ENCODE measurements at places on chromosomes 4 and X.

DNA sequence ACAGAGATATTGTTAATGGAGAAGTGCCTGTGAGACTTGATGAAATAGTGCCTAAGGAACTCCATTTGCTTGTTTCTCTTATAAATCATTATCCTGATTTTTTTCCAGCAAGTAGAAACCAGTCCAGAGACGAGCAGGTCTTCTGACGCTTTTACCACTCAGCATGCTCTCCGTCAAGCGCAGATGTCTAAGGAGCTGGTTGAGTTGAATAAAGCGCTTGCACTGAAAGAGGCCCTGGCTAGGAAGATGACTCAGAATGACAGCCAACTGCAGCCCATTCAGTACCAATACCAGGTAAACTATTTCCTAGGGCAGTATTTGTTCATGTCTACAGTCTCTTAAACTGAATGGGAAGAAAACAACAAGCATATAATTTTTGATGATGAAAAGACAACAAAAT lies 63.6 kb downstream of the KIF4A start:
- DNase-seq: no peak

DNA sequence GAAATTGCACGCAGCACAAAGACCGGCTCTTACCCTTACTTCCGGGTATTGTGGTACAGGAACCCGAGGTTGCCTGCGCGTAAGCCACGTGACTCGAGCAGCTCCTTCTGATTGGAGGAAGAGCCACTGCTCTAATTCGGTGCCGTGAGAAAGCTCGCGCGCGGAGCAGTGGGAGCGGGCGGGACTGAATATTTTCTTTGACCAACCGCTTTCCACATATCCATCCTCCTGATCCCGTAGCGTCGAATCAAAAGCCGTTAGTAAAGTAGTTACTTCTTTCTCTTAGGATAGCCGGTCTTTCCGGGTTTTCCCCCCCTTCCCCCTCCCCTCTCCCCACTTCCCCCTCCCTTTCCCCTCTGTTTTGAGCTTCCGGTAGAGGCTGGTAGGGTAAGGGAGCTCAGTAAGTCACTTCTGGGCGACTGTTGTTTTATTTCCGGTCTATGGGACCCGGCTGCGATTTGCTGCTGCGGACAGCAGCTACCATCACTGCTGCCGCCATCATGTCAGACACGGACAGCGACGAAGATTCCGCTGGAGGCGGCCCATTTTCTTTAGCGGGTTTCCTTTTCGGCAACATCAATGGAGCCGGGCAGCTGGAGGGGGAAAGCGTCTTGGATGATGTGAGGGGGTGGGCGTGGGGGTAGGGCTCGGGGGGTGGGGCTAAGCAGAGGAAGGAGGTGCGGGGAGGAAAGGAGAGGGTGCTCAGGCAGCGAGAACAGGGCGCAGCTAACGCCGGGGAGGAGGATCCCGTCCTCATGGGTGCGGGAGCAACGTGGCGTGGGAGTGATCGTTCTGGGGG lies at the start of gene TAF1:
Gene TAF1, plus strand, starts transcription at position 483 of the 799 bp plus-strand sequence. Its CDS starts 18 bp downstream, at position 501.
- DNase-seq: peak; percentile 93

GRCh38 chrX:150762258-150763165 lies 69.3 kb downstream of the MTMR1 start:
- DNase-seq: no peak

GRCh38 chr4:41692717-41693345 lies 55.7 kb downstream of the PHOX2B start:
- peak; percentile 36 for DNase-seq

DNA sequence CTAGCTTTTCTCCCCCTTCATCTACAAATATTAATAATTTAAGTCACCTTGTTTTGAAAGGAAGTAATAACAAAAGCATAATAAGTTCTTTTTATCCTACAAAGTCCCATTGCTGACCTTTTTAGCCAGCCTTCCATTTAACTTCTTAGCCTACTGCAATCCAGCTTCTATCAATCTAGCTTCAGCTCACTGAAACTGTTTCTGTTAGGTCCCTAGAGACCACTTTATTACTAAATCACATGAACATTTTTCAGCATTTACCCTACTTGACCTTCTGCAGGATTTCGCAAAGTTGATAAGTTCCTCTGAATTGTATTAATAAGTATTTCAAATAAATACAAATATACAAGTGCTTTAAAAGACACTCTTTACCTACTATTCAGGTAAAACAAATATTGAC lies 186.5 kb downstream of the ANTXR2 start:
- DNase-seq: no peak

DNA sequence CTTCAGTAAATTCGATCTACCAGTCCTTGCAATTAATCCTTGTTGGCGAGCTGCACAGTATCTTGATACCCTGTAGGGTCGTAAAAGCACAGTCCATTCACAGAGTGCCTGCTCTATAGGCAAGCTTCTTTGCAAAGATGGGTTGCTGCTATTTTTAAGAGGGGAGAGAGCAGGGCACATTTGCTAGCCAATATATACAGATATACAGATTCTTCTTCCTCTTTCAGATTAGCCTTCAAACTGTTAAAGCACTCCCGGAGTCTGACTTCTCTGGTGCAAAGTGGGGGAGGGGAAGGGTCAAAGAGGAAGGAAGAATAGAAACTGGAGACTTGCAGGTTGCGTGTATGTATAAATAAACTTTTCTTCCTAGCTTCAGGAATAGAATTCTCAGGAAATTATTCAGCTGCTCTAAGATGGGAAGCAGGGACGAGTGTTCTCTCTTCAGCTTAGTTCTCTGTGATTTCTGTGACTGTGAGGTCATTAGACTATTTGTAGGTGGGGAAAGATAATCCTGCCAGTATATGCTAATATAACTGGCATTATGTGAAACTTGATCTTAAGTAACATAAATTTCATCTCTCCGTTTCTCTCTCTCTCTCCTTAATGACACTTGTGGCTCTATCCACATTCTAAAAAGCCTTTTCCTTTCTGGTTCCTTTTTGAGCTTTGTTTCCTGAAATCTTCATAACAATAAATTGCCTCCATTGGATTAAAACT lies at the start of gene CYSLTR1:
Gene CYSLTR1, minus strand, starts transcription at position 242 of the 717 bp plus-strand sequence. CDS start 53,865 bp downstream, outside the sequence.
- no peak for DNase-seq

- no peak for DNase-seq
Measured at GRCh38 chr4:135604531-135604930, 1402.9 kb upstream of the PABPC4L start.

DNA sequence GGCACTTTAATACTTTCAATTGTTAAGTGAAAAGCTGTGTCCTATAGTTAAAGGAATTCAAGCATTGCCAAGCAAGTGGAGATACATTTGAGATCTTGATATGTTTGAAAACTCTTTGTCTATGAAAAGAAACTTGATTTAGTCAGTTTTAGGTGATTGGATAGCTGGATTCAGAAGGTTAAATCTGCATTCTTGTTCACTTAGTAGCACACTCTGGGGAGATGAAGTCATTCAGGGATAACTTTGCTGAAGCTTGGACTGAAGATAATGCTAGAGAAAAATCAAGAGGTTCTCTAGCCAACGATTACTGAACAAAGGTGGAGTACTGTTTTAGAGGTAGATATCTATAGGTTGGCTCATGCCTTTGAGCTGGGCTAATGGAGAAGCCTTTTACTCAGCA lies 90.6 kb downstream of the DCAF8L2 start:
- no peak for DNase-seq

DNA sequence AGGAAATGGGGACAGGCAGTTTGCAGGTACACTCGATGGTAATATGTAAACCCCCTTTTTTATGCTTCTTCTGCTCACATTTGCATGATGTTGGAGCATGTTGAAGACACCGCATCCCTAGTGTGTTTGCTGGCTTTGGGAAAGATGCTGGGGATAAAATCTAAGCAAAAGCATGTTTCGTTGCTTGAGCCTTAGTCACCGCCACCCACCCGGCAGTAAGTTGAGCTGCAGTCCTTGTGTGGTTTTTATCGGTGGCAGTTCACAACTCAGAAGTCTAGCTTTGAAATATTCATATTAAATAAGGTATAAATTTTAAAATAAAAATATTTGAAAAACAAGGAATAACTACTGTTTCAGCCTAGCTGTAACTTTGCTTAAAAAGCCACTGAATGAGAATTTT lies 21.7 kb upstream of the MND1 start:
- no peak for DNase-seq

DNA sequence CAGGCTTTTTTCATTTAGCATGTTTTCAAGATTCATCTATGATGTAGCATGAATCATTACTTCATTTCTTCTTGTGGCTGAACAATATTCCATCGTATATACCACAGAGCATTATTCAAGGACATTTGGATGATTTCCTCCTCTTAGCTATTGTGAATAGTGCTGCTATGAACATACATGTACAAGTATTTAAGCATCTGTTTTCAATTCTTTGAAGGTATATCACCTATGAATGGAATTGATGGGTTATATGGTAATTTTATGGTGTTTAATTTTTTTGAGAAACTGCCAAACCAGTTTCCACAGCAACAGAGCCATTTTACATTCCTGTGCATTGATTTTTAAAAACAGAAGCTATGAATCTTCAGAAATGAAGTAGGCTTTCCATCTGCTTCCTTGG lies 36.1 kb upstream of the WDR19 start:
- DNase-seq: no peak

GRCh38 chr4:128279624-128280225 lies 7.9 kb downstream of the PGRMC2 start:
- DNase-seq: no peak

Data from activated naive CD4-positive, alpha-beta T cell treated with anti-CD3 and anti-CD28 coated beads, Interleukin-2, amount 50 U/mL, for 72 hours (primary cell).